ENCODE measurements at places on chromosomes 16 and 17.
A peak's percentile ranks its signal among the peaks of the same experiment; 100 is the strongest.

DNA sequence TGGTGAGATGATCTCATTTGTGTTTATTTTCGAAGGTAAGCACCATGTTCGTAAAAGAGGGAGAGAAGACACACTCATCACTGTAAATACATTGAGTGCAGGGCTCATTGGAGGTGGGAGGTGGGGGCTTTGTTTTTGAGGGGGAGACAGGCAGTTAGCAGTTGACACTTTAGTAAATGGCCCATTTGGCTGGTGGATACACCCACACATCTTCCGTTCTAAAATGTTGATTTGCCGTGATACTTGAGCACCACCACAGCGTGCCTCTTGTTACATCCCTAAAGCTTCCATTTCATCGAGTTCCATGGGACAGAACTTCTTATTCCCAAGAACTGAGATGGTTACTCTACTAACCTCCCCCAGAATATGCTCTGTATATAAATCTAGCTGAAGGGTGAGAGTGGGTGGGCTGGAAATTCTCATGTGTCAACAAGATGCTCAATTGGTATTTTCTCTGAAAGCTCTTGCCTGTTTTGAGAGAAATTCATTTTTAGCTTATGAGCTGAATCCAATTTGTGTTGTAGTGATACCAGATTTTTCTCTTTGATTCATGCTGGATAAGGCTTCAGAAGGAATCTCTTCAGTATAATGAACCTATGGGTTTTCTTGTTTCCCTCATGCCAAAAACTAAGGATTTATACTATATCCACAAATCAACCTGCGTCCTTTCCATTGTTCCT, 314.3 kb downstream of the RBFOX1 start:
- no peak for DNase-seq

DNA sequence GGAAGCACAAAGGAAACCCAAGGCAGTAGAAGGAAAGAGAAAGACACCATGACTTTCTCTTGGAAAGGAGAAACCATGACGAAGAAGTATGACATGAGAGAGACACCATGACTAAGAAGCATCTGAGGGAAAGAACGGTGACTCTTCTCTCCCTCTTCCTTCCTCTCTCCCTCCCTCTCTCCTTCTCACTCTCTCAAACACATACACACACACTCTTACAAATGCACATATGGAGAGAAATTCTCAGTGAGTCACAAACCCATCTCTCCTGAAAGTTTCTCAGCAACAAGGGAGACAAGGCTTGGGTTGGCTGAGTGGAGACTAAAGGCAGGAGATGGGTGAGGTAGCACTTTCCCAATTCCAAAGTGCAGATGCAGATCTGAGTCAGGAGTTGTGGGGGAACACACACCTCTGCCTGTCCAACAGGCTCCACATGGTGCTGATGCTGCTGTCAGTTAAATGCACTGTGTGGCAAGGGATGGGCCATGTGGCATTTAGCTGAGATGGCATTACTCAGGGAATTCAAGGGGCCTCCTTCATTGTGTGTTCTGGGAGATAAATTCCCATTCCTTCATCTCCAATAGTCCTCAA, 336.7 kb upstream of the C16orf82 start:
- DNase-seq = no peak

GRCh38 chr17:62101090-62101489, 36.0 kb upstream of the MED13 start:
- DNase-seq = no peak

DNA sequence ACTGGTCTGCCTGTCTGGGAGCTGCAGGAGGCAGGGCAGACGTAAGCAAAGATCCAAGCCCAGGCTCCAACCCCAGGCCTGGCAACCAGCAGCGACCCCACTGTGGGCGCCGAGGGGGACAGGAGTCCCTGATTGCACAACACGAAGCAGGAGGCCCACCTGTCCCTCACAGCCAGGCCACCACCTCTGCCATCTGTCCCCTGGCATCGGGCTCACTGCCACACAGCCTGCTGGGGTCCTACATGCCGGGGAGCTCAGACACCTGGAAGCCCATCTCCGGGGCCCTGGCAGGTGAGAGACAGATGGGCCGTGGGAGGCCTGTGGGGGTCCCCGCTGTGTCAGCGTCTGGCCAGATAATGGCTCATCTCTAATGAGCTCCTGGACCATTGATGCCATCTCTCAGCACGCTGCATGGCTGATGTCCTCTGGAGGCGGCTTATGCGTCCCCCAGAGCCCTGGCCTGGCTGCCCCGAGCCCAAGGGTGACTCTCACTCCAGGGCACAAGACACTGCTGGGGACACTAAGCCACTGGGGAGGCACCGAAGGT, 11.3 kb upstream of the RASD1 start:
- DNase-seq = peak; percentile 32

DNA sequence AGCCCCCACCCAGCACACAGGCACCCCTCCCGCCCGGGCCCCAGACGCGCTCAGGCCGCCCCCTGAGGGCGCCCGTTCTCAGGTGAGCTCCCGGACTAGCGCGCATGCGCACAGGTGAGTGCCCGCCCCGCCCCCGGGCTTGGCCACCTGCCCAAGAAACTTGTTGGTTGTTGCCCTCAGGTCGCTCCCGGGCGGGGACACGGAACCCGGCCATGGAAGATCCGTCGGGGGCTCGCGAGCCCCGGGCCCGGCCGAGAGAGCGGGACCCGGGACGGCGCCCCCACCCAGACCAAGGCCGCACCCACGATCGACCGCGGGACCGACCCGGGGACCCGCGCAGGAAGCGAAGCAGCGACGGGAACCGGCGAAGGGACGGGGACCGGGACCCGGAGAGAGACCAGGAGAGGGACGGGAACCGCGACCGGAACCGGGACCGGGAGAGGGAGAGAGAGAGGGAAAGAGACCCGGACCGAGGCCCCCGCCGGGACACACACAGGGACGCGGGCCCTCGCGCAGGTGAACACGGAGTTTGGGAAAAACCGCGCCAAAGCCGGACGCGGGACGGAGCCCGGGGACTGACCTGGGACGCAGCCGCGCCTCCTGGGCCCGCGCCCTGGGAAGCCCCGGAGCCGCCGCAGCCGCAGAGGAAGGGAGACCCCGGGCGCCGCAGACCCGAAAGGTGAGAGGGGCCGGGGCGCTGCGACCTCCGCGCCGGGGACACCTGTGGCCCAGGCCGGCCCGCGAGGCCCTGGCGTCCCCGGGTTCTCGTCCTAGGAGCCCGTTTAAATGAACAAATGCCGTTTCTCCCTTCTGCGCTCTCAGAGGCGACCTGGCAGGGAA, at the start of gene MARVELD3:
MARVELD3 (plus strand) TSS at position 167 of the 840 bp plus-strand sequence; CDS start at position 213, 46 bp downstream.
- peak; percentile 88 for DNase-seq

- peak; percentile 79 for DNase-seq
Measured at GRCh38 chr17:7835814-7836595, 2.0 kb downstream of the KDM6B start.

DNA sequence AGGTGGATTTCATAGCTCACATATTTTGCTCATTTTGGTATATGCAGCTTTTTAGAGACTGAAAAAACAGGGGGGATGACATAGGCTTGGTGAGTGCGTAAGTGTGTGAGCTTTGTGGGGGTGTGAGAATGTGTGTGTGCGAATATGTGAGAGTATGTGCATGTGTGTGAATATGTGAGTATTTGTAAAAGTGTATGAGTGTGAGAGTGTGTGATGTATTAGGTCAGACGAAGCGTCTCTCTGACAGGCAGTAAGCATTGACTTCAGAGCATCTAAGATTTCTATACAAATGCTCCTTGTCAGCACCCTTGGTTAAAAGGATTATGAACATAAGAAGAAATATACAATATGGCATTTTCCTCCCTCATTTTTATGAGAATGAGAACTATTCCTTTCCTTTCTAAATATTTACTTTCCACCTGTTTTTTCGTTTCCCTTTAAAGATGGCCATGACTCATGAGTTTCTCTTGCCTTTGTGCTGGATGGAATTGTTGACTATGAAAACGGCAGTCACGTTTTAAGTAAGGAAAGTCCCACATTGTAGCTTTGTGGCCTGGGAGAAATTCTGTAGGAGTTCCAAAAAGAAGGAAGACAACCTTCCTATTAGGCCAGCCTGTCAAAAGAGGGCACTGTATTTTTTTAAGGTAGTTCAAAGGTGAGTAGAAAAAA, 276.4 kb downstream of the FOXL1 start:
- DNase-seq = no peak

DNA sequence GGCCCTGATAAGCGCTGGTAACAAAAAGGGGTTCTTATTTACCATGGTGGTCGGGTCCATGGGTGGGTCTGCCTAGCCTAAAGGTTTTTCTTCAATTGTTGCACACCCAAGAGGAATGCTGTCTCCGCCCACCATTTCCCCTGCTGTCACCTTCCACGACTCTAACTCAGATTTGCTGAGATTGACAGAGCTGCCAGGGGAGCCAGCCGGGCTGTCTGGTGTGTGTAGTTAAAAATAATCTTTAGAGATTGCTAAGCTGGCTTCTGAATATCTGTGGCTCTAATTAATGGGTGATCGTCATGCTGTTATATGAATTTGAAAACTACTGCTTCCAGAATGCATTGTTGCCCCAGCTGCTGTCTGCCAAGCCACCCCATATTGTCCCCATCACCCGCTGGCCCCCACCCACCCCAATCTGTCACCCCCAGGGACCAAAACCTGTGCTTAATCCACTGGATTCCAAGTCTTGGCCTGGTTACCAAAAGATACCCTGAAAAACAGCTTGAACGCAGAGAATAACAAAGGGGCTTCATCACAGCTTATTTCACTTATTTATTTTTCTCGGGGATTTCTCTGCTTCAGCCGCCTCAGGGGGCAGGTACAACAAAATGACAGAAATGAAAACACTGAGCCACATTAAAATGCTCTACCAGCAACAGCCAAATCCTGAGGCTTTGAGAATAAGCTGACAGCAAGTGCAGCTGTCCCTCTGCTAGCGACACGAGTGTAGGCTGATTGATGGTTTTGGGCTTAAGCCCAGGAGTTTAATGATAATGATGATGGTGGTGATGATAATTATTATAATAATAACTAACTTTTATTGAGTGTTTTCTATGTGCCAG, 46.1 kb upstream of the NLK start:
- no peak for DNase-seq

DNA sequence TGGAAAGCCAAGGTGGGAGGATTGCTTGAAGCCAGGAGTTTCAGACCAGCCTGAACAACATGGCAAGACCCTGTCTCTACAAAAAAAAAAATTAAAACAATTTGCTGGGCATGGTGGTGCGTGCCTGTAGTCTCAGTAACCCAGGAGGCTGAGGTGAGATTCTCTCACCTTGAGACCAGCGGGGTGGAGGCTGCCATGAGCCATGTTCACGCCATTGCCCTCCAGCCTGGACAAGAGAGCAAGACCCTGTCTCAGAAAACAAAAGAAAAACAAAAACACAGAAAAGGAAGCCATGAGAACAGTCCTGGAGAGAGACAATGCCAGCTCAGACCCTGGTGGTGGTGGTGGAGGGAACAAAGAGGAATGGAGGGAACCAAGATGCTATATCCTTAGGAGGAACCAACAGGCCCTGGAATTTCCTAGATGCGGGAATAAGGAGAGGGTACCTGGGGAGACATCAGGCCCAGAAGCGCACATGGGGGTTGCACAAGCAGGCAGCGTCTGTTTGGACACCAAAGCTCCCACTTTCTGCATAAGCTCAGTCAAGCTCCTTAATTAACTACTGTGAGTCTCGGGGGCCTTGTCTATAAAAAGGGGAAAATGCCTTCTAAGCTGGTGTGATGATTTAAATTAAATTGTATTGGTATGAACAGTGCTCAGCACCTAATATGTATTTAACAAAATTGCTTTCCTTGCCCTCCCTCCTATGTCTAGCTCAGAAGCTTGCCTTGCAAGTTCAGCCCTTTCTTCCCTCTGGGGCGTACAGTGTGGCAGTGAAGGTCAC, 143.8 kb downstream of the CCT6B start:
- no peak for DNase-seq

GRCh38 chr16:15640966-15641365, 2.0 kb downstream of the MARF1 start:
- no peak for DNase-seq

DNA sequence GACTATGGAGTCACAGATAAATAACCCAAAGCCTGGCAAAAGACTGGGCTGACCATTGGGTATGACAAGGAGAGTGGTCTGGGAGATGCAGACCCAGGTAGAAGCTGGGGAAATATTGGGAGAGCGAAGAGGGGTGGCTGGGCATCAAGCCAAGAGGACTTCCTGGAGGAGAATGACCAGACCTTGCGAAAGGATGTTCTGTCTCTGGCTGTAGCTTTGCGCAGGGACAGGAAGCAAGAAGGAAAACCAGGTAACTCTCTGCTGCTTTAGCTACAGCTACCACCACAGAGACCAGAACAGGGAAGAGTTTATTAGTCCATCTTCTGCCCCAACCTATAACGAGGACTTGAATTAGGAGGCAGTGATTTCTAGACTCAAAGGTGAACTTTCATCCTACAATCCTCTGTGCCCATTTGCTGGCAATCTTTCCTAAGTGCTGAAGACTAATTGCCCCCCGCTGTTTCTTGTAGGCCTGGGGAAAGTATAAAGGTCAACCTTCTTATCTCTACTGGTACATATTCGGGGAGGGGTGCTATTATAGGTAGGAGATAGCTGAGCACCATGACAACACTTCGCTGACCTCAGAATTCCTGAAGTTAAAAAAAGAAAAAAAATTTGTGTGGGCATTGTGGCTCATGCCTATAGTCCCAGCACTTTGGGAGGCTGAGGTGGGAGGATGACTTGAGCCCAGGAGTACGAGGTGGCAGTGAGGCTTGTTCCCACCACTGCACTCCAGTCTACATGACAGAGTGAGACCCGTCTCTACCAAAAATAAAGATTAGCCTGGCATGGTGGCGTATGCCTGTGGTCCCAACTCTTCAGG, 19.1 kb upstream of the KIFC3 start:
- no peak for DNase-seq

DNA sequence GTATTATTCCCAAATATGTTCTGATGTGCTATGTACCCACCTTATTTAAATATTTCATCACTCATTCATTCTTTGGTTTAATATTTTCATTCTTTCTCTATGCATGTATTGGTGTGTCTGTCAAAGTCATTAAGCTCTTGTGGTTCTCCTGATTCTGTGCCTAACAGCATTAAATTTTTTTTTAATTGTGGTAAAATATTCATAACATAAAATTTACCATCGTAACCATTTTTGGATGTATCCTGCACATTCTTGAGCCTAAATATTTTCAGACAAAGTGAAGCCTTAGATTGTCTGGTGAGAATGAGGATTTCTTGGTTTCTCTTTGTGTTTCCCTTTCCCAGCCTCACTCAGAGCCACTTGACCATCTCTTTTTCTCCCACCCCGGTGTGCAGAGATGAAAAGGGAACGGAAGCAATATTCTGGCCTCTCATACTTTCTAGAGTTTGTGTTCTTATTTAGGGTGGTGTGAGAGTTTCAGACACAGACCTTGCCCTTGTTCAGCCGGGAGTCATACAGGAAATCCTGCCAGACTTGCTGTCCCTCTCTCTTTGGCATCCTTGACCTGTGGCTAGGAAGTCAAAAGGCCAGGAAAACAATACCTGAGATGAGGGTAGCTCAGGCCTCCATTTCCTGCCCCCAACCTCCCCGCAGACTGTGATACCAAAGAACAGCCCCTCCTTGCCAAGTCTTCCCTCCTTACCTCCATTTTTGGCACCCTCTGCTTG, 4.9 kb downstream of the CCL5 start:
- DNase-seq = no peak
